ENCODE measurements at places on chromosomes 4 and X.

- no peak for DNase-seq
Observed at GRCh38 chrX:1031521-1032430, 180.7 kb downstream of the CRLF2 start.

GRCh38 chr4:81504112-81505003, 32.7 kb upstream of the RASGEF1B start:
- DNase-seq, result no peak

GRCh38 chr4:17368408-17368807, 143.5 kb downstream of the QDPR start:
- DNase-seq, result no peak

GRCh38 chrX:3699821-3700381, 13.5 kb downstream of the PRKX start:
- peak; percentile 33 for DNase-seq

DNA sequence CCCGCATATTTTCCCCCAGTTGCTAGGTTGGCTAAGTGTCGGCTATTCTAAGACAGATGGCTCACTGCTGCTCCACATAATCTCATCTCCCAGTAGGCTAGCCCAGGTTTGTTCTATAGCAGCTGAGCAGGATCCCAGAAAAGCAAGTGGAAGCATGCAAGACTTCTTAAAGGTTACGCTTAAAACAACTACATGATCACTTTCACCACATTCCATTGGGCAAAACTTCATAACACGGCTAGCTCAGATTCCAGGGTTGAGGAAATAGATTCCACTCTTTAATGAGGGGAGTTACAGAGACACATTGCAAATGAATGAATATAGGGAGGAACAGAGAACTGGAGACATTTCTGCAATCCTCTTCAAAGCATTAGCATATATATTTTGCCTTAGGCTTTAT, 12.9 kb upstream of the RAB33B start:
- DNase-seq, result no peak

- DNase-seq, result no peak
Observed at GRCh38 chr4:103100691-103101090, 1.1 kb upstream of the BDH2 start.

DNA sequence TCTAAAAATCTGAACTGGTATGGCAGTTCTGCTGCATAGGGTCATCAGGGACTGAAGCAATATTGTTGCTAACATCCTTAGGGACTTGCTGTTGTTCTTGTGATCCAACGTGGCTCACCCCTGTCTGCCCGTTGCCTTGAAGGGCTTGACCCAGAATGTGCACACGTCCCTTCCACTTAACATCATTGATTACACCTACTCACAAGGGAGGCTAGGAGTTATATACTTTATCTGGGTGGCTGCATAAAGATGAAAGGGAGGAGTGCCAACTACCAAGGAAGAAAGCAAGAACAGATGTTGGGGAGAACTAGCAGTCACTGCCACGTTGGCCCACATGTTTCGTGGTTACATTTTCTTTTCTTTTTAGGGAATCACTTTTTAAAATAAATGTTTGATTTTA, 34.0 kb downstream of the SLC9A6 start:
- no peak for DNase-seq

- DNase-seq, result peak; percentile 58
Observed at GRCh38 chrX:108699368-108699767, 37.0 kb downstream of the IRS4 start.

DNA sequence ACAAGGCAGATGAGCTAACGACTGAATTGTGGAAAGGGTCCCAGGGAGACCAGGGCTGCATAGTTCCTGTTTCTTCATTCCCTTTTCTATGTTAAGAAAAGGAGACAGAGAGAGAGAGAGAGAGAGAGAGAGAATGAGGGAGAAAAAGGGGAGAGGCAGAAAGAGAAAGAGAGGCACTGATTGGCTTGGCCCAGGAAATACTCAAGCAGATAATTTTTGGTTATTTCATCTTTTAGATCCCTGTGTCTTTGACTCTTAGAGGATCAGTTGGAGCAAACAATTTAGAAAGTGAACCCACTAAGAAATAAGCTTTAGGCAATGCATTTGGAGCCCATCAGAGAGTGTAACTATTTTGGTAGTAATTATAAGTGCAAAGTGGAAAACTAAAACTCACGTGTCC, 103.4 kb downstream of the CEP44 start:
- DNase-seq, result no peak

- DNase-seq, result no peak
Observed at GRCh38 chr4:151099976-151100417, 569 bp downstream of the RPS3A start.

GRCh38 chrX:108198420-108198819, 106.8 kb downstream of the ATG4A start:
- no peak for DNase-seq

- DNase-seq, result no peak
Observed at GRCh38 chr4:107733431-107733925, 13.4 kb upstream of the PAPSS1 start.

GRCh38 chrX:28133763-28134162, 152.5 kb upstream of the DCAF8L1 start:
- peak; percentile 63 for DNase-seq

GRCh38 chrX:40806513-40807220, 71.3 kb upstream of the MED14 start:
- no peak for DNase-seq

DNA sequence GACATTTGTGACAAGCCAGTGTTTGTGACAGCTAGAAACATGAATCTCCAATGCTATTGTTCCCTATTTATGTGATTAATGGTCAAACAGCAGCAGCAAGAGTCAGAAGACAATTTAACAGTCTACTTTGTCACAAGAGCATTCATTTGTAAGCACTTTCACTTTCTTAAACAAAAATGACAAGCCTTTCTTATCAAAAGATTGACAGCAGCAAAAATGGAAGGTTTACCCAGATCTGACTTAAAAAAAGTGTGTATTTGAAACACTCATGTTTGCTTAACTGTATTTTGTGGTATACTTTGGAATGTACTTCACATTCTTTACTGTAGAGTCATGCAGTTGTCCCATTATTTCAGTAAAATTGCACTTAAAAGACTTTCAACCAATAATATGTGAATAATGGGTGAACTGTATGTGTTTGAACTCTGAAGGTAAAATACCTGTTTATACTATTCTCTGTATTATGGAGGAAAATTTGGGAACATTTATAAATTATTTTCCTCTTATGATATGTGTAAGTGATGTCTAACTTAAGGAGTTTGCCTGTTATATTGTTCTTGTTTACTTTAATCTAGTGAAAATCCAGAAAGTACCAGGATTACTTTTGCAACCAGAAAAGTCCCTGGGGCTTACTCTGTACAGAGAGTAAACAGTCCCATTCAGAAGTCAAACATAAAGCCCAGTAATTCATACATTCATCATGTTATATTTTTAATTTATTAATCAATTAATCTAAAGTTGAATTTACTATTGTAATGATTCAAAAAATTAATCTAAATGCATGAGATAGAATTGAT, 314.9 kb upstream of the TRAM1L1 start:
- DNase-seq, result no peak

DNA sequence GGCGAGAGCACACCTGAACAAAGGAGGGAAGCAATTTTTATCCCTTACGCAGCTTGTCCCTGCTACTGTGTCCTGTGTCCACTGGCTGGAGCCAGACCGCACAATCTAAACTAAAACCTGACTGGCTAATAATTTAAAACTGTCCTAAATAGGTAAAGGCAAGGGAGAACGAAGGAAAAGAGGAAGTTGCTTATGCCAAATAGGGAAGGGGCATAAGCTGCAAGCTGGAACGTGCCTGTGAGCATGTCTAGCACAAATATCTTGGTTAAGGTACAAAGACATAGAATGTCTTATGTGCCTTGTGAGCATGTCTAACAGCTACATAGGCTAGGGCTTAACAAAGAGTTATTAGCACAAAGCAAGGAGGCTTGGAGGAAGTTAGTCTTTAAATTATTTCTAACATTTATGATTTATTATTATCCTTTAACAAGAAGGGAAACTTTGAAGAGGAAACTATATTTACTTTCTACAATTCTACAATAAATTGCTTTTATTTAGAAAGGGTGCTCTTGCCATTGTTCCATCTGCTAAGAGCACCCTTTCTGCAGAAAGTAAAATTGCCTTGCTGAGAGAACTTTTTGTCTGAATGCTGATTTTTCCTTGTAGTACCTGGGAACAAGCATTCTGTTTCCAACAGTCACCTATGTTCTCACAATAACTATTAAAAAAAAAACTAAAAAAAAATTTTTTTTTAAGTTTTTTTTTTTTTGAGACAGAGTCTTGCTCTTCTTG, 80.6 kb upstream of the CBR4 start:
- DNase-seq, result no peak

DNA sequence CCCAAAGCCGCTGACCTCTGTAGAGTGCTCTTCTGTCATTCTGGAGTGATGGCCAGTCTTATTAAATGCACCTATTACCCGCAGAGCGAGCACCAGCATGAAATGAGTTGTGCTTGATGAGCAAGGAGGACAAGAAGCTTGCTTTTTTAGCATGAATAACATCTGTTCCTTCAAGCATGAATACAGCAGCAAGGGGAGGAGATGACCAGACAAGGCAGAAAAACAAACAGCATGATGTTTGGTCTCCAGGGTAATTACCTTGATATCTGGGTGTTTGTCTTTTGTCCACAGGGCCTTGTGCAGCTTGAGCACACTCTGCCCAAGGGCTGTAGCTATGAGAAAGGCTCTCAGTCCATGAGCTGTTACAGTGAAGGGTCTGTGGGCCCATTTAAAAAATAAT, 324.8 kb upstream of the DDX53 start:
- no peak for DNase-seq

GRCh38 chr4:28225050-28225449, 1364.4 kb downstream of the STIM2 start:
- DNase-seq, result peak; percentile 35

DNA sequence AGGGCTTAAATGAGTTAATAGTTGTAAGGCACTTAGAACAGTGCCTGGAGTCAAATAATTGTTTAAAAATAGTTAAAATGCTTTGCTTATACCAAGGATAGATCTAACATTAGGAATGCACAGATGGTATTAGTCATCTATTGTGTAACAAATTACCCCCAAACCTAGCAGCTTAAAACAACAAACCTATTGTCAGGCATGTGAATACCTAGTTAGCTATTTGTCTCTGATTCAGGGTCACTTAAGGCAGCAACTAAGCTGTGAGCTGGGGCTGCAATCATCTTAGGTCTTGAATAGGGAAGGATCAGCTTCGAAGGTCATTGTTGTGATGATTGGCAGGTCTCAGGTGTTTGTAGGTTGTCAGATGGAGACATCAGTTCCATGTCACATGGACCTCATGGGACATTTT, 42.4 kb upstream of the AGA start:
- DNase-seq, result no peak

- DNase-seq, result no peak
Observed at GRCh38 chr4:123361195-123361861, 35.3 kb upstream of the SPRY1 start.

DNA sequence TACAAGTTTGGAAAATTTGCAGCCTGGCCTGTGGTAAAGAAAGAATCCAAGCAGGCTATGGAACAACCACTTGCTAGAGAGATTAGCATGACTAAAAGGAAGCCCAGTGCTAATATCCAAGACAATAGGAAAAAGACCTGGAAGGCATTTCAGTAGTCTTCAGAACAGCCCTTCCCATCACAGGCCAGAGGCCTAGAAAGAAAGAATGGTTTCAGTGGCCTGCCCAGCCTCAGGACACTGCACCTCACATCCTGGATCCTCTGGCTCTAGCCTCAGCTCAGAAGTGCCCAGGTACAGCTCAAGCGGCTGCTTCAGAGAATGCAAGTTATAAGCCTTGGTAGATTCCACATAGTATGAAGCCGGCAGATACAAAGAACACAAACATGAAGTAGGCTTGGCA, 449.8 kb upstream of the AR start:
- no peak for DNase-seq

DNA sequence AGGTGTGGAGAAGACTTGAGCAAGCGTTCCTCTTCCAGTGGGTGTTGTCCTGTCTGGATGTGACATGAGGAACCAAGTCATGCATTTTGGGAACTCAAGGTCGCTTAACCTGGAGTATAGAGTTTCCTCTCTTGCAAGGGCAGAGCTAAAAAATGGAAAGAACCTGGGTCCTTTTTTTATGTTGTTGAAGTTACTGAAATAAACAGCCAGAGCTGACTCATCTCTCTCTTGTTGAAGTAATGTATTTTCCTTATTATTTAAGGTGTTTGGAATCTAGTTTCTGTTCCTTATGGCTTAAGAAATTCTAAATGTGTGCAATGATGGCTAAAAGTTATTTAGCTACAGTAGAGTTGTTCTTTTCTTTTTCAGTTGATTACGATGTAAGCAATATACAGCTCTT, 314.5 kb downstream of the CAMK2D start:
- no peak for DNase-seq

DNA sequence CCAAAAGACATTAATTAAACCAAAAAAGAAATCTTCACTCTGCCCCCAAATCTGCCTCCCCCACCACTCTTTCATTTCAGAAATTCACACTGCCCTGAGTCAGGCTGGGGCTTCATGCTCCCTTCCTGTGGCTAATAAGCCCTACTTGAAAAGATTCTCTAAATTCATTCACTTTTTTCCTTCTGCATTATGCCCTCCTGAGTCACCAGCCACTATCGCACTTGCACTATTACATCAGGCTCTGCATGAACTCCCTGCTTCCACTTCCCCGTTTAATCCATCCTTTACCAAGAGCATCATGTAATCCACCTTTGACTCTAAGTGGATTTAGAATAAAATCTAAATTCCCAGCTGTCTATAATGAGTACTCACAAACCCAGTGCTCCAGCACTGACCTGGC, 295.4 kb upstream of the KLF3 start:
- no peak for DNase-seq

DNA sequence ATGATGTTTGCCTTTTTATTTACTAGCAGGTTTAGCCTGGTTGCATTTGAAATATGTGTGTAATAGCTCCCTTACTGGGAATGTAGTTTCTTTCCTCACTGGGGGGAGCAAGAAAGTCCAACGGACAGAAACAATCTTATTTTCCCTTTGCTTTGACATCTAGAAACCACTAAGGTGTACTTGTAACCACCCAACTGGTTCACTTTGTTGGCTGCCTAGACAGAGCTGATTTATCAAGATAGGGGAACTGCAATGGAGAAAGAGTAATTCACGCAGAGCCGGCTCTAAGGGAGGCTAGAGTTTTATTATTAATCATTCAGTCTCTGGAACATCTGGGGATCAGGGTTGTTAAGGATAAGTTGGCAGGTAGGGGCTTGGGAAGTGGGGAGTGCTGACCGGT, 30.3 kb downstream of the XG start:
- DNase-seq, result no peak

GRCh38 chr4:140752291-140753068, 3.7 kb downstream of the TBC1D9 start:
- DNase-seq, result no peak

- DNase-seq, result peak; percentile 27
Observed at GRCh38 chrX:9465380-9466123, 694 bp downstream of the TBL1X start.

GRCh38 chrX:19627081-19627480, 111.8 kb upstream of the MAP3K15 start:
- no peak for DNase-seq

DNA sequence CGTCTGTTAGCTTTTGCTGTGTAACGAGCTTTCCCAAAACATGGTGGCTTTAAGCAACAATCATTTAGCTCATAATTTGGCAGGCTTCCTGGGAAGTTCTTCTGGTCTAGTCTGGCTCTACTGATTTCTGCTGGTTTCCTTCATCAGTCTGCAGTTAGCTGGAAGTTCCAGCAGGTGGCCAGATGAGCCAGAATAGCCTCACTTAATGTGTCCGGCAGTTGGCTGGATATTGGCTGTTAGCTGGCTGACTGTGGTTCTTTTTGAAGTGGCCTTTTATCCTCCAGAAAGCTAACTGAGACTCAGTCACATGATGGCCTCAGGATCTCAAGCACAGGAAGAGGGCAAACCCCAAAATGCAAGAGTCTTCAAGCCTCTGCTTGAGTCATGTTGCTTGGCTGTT, 34.9 kb downstream of the FTHL17 start:
- DNase-seq, result peak; percentile 51

Measured in MM.1S (cell line).